ENCODE measurements at places on chromosomes 4 and X. TPM values are rescaled to one million over a fixed set of nuclear protein-coding genes. Genes with fewer than 3 reads are reported as not detected.

DNA sequence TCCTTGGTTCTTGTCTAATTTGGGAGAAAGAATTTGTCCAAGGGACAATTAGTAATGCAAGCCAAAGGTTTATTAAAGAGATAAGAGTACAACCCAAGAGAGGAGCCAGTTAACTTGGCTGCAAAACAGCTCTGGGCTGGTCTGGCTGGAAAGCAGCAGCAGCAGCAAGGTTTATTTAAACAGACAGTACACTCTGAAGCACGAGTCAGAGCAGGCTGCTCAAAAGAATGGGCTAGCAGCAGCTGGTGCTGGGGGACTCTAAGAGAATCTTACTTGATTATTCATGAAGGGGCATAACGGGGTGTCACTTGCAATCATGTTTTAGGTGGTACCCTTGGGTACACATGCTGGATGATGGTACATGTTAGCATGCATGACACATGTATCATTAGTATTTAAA is 17.1 kb upstream of the CT47C1 start:
- H3K27ac ChIP-seq, result no peak overlapping the region
- H3K4me1 ChIP-seq, result no peaks in the 10 kb centered on the region

The USP26 gene
- not detected for total RNA-seq

The POU4F2 gene
- total RNA-seq, result not detected

DNA sequence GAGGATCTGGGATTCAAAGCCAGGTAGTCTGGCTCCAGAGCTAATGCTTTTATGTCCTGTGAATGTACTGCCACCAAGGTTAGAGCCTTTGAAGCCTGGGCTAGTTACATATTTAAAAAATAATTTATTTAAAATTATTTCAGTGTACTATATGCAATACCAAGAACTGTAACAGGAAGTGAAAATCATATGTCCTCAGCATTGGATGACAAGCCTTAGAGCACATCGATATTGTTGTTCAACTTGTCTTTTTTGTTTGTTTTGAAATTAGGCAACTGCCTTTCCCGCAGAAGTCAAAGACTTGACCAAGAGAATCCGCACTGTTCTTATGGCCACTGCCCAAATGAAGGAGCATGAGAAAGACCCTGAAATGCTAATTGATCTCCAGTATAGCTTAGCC is 73.1 kb upstream of the IL13RA1 start:
- H3K4me3 ChIP-seq, result no peak overlapping the region
- no peak overlapping the region for H3K27ac ChIP-seq
- no peak for DNase-seq
- H3K36me3 ChIP-seq, result no peaks in the 10 kb centered on the region
- H3K4me1 ChIP-seq, result no peaks in the 10 kb centered on the region
- H3K27me3 ChIP-seq, result no peaks in the 10 kb centered on the region
